ENCODE measurements at places on chromosomes 1 and 21. TPM values are rescaled to one million over a fixed set of nuclear protein-coding genes. Genes with fewer than 3 reads are reported as not detected.

DNAJC8 gene
- 90.3 TPM for total RNA-seq

CAPN8 gene
- total RNA-seq = 2.2 TPM

ZNF683 gene
- not detected for total RNA-seq

VANGL2 gene
- total RNA-seq = 80.4 TPM

OPN3 gene
- 19.9 TPM for total RNA-seq

CNN3 gene
- 342 TPM for total RNA-seq

PDE9A gene
- total RNA-seq = 57.0 TPM

- no peak for DNase-seq
Measured at GRCh38 chr1:182235952-182236650, 155.5 kb downstream of the GLUL start.

- no peak for DNase-seq
Measured at GRCh38 chr1:182280504-182280900, 111.1 kb downstream of the GLUL start.

GRCh38 chr1:62774971-62775595 lies 8.8 kb upstream of the ATG4C start:
- no peak for DNase-seq

- no peak for DNase-seq
Measured at GRCh38 chr1:246418565-246419312, 88.3 kb downstream of the SMYD3 start.

- DNase-seq = no peak
Measured at GRCh38 chr1:212167098-212167497, 118.1 kb upstream of the PPP2R5A start.

DNA sequence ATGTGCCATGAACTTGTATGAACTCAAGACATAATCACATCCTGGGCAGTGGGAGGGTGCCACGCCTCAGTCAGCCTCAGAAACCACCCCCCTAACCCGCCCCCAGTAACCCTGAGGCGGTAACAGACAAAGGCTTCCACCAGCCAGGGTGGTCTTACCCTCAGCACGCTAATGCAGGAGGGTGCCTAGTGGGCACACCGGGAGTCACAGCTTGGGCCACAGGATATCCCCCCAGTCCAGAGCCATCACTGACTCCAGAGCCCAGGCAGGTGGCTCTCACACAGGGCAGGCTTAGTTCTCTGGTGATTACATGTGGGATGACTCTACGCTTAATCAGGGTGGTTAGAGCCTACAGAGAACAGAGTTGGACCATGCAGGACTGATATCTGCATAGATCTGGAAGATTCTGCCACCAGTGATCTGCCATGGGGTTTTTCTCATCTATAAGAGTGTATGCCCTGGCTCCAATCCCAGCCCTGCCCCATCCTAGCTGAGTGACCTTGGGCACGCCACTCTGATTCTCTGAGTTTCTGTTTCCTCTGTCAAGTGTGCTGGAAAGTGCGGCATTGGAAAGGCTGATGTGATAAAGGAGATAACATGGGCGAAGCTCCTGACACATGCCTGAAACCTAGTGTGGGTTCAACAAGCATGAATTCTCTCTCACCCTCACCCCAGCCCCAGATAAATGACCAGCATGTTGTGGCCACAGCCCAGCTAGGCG lies 27.3 kb downstream of the OPTC start:
- no peak for DNase-seq

GRCh38 chr1:246157516-246157915 lies 349.6 kb downstream of the SMYD3 start:
- no peak for DNase-seq

DNA sequence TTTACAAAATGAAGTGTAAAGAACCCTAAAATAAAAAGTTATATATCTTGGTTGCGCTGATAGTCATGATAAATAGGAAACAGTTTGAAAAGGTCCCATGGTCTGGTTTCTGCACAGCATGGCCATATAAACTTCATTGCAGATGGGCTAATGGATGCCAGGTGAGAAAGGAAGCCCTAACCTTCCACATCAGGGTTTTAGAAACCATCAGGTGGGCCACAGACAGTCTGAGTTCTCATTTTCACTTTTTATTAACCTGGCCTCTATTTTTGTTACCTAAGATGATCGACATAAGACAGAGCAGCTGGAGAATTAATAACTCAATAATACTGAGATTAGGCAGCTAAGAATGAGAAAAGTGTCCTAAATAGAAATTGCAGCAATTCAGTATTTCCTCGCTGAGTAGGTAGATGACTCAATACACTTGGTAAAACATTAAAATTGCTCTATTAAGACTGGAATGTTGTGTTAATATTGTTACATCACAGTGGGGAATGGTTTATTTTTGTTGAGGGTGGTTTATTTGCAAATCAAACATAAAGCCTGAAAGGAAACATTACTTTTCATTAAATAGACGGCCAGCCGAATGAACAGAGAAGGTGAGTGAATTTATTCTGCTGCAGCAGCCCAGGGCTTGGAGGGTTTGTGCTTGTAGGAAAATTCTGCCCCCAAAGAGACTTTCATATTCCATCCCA lies 21.1 kb downstream of the C1orf21 start:
- DNase-seq = no peak

DNA sequence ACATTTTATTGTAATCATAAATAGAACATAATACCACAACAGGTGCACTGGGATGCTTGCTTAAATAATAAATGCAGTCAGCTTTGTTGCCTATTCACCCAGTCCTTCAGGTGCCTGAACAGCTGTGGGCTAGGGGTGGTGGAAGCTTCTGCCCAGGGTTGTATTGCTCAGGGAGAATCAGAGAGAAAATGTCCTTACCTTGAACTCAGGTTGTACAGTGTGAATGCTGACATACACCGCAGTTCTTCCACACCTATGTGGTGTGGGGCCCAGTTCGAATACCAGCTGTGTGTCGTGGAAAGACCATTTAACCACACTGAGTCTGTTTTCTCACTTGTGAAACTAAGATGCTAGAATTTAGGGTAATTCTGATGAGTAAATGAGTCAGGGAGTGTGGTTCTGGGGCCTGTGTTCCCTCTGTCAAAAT lies 115.7 kb upstream of the ATP1A1 start:
- DNase-seq = no peak

DNA sequence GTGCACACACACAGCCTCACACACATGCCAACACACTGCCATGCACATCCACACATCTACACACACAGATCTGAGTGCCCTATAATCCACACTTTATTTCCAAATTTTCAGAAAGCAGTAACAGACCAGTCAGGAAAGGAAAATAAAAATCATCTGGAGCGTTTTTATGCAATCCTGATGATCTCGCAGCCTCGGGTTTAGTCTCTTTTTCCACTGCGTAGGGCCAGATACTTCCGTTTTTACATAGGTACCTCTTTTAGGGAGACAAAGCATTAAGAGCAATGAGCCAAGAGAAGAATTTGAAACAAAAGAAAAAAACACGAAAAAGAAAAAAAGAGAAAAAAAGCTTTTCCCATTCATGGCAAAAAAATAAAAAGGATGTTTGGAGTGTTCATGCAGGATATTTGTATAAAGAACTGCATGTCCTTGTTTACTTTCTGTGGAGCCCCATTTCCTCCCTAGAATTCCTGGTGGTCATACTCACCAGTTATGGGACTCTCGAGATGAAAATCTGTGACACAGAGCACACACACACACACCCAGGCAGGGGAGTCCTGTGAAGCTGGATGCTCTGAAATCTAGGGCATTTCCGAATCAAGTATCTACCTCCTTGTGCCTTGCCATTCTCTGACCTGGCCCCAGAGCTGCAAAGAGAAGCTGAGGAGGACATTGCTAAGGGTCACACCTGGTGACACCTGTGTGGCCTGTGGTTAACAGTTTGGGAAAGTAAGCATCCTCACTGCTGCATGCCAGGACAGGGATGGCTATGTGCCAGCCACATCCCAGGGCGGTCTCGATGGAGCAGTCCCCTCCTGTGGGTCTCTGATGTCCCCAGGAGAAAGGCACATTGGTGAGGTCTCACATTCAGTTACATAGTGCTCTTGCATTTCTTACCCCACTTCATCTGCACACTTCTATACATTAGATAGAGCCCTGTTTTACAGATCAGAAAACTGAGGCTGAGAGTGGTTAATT lies 83.6 kb downstream of the RUNX1 start:
- no peak for DNase-seq

GRCh38 chr1:206882555-206882954 lies 14.7 kb upstream of the IL24 start:
- no peak for DNase-seq

GRCh38 chr1:154720328-154721297 lies 112.6 kb upstream of the ADAR start:
- DNase-seq = no peak

DNA sequence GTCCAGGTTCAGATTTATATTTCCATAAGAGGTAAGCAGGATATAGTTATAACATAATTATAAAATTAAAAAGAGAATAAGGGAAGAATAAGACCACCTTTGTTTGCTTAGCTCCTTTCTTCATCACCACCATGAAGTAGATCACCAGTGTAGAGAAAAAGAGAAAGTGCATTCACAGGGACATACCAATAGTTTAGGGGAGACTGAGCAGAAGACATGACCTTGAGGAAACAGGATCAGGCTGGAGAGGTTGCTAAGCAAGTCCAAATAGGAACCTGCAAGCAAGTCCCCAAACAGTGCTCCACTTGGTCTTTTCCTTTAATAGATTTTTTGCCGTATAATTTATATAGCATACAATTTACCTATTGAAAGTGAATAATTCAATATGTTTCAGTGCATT lies 63.0 kb downstream of the KCNT2 start:
- DNase-seq = no peak

- no peak for DNase-seq
Measured at GRCh38 chr1:8363767-8364301, 45.9 kb downstream of the SLC45A1 start.

DNA sequence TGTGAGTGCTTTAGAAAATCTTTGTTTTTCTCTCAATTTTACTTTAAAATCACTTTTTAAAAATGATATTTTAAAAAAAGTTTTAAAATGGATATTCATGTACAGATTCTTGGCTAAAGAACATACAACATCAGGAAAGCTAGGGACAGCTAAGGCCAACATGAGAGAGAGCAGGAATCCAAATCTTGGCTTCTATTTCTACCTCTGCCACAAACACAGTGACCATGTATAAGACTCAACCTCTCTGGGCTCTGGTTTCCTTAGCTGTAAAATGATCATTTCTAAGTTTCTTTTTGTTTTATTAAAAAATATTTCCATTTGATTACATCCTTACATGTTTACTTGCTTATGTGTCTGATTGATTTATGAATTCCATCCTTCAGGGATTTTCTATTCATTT lies 1.2 kb downstream of the VCAM1 start:
- DNase-seq = no peak

DNA sequence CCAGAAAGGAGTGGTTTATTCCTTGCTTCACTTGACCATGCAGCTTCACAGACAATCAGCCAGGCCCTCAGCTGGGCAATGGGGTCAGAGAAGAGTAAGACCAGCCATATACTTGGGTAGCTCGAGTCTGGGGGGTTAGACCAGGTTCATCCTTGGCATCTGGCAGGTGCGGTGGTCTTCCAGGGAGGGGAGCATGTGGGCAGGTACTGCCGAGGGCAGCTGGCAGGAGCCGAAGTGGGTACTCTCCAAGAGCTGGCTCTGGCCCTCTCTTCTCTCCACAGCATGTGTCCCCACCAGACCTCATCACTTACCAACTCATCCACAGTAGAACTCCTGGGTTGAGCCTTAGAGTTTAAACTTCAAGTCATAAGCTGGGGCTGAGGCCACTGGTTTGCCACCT lies 156.8 kb downstream of the FOXD2 start:
- no peak for DNase-seq

GRCh38 chr1:8097077-8097799 lies 71.1 kb upstream of the ERRFI1 start:
- DNase-seq = no peak

- DNase-seq = no peak
Measured at GRCh38 chr1:12150456-12151200, 16.2 kb upstream of the TNFRSF1B start.

DNA sequence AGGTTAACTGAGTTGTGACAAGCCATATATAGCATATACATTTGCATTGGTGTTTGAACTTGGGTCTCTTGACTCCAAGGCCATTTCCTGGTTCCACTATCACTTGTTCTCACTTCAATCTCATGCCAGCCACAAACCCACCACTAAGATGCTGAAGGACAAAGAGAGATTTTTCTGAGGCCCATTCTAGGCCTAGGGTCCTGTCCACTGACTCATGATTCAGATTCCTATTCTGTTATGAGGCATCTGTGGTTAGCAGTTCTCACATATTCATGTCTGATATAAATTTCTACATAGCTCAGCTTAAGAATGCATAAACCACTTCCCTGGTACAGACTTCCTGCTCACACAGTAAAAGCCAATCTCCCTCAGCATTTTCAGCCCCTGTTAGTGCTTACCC lies 326.1 kb upstream of the BEND5 start:
- DNase-seq = no peak

Data from progenitor cell of endocrine pancreas (in vitro differentiated cells).